Small intestine (tissue), 16 donors: ENCODE measurements at places on chromosomes 4 and X.
A peak's percentile ranks its signal among the peaks of the same experiment; 100 is the strongest.

DNA sequence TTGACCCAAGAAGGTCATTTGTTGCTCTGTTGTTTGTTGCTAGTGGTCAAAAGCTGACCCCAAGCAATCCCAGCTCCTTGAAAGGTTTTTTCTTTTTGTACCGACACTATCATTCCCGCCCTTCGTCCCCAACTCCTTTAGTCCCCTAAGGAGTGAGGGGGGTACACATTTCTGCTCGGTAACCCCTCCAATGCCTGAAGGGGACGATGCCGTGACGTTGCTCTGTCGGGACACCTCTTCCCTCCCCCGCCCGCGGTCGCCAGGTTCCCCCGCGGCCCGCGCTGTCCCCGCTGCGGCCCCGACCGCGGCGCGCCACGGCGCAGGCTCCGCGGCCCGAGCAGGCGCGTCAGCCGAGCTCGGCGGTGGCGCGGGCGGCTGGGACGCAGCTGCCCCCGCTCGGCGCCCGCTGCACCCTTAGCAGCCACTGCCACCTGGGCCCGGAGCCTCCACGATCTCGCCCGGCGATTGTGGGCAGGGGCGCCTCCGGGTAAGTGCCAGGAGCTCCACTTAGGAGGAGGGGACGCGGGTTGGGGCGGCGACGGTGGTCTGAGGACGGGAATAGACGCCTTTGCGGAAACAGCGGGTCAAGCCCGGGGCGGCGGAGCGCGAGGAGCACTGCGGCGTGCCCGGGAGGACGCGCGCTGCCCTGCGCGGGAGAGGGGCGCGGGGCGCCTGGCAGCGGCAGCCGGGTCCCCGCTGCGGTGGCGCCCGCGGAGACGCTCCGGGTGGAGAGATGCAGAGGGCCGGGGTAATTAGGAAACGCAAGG is at the start of gene GLRB:
TSS of gene GLRB (plus strand) at position 340 of the 767 bp plus-strand sequence. CDS start 1,875 bp downstream, outside the sequence.
- peak; percentile 63 for DNase-seq

DNA sequence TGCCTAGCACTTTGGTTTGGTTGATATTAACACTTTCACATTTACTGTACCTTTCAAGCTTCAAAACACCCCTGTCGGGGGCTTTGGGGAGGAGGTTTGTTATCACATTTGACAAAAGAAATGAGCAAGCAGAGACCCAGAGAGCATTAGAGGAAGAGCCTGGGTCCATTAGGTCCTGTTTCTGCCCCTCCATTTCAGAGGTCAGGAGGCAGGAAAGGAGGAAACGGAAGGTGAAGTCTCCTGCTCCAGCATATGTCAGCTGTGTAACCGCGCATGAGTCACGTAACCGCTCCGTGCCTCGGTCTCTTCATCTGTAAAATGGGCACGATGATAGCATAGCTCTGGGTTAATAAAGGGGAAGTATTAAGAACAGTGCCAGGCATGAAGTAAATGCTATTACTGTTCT is 201.9 kb upstream of the BCOR start:
- no peak for DNase-seq

DNA sequence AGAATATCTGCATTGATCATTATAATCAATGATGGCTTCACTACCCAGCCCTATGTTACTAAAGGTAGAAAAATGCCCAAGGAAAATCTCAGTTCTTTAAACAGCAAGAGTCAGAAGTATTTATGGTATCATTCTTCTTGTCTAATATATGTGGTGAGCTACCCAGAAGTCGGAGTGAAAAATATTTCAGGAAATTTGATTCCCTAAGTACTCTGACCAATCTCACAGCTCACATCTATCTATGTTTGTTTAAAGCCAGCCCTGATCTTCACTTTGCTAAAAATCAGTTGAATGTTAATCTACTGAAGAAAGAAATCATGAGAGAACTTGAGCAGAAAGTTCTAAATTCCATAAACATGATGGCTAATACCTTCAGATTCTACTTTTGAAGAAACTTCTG is 522.9 kb upstream of the SLIT2 start:
- no peak for DNase-seq

GRCh38 chr4:152063621-152064240 is 302.9 kb upstream of the GATB start:
- peak; percentile 40 for DNase-seq

DNA sequence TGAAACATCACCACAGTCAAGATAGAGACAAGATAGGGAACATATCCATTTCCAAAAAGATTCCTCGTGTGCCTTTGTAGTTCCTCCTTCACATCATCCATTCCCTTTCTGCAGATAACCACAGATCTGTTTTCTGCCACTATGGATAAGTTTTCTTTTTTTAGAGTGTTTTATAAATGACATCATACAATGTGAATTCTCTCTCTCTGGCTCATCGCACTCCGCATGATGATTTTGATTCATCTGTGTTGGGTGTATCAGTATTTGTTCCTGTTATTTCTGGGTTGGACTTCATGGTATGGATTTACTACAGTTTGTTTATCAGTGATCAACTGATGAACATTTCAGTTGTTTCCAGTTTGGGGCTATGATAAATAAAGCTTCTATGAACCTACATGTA is 23.2 kb upstream of the ANXA3 start:
- DNase-seq = no peak

DNA sequence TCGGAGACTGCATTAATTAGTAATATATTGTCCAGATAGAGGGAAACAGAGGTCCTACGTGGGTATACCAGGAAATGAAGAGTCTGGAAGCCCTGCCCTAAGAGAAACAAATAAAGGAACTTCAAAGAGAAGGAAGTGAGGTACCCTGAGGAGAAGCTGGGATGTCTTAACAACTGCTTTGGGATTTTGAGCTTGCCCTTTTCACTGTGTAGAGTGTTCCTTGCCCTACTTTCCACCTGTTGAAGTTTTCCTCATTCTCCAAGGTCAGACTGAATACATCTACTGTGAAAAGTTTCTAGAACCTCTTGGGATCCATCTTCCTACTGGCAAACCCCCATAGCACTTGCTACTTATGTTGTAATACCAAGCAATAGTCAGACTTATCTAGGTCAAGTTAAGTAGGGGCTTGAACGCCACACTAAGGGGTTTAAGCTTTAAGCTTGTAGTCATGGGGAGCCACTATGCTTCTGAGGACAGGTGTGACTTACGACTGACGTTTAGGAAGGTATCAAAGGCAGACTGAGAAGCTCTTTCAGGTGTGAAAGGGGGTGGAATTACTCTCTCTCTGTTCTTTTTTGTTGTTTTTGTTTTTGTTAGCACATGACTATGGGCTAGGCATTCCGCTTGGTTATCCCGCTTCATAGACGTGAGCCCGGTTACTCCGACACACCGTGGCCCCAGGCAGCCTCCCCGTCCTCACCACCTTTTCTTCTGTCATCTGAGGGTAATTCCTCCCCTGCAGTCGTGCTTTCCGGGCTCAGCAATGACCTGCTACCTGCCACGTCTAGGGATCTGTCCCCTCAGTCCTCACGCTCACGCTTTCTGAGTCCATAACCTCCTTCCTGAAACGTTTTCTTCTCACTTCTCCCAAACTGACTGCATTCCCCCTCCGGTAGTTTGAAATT is 959 bp upstream of the REST start:
- peak; percentile 42 for DNase-seq

DNA sequence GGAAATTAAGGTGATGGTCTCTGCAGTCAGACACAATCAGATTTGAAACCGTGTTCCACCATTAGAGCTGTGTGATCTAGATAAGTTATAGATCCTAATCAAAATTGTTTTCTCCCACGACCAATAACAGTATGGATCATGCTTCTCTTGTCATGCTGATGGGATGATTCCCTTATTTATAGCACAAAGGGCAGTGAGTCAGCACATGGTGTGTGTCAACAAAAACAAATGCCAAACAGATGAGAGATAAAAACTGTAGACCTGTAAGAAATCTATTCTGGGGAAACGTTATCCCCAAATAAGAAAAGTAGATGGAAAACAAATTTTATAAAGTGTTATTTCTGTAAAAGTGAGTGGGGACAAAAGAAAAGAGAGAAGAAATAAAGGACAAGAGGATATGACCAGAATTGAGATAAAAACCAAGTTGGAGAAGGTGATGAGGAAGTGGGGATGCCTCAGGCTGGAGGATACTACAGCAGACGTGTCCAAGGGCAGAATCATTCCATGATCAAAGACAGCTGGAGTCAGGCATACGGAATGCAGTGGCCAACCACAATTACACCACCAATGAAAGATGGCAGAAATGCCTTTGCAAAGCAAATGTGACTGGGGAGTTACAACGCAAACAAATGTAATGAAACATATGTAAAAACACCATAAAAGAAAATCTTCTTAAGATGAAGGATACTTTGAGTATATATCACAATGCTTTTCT is 377.8 kb upstream of the PRKX start:
- no peak for DNase-seq

GRCh38 chr4:169252339-169253112 is 18.2 kb downstream of the SH3RF1 start:
- no peak for DNase-seq

GRCh38 chr4:173273941-173274340 is 60.2 kb downstream of the HMGB2 start:
- DNase-seq = no peak

DNA sequence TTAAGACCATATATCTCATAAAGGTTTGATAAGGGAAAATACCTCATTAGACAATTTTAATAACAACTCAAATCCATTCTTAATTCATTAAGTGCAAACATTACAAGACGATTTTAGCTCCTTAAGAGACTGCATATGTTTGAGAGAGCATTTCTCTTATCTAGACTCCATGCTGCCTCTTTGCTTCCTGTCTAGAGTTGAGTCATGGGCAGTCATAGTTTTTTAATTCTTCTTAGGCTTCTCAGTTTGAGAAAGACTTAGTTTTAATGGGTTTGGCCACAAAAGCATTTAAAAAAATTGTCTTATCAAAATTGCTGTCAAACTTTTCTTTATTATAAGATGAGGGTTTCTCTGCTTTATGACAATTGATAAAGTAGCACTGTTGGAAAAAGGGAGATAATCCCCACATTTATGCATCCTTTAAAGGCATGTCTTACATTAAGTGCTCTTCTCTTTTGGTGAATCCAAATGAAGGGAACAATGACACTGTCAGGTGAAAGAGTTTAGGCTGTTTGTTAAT is 713.4 kb downstream of the PCDH18 start:
- DNase-seq = no peak

- DNase-seq = no peak
Observed at GRCh38 chr4:88077911-88078524, 70.6 kb downstream of the PKD2 start.

- no peak for DNase-seq
Observed at GRCh38 chrX:149948016-149948415, 9.7 kb upstream of the EOLA2 start.

DNA sequence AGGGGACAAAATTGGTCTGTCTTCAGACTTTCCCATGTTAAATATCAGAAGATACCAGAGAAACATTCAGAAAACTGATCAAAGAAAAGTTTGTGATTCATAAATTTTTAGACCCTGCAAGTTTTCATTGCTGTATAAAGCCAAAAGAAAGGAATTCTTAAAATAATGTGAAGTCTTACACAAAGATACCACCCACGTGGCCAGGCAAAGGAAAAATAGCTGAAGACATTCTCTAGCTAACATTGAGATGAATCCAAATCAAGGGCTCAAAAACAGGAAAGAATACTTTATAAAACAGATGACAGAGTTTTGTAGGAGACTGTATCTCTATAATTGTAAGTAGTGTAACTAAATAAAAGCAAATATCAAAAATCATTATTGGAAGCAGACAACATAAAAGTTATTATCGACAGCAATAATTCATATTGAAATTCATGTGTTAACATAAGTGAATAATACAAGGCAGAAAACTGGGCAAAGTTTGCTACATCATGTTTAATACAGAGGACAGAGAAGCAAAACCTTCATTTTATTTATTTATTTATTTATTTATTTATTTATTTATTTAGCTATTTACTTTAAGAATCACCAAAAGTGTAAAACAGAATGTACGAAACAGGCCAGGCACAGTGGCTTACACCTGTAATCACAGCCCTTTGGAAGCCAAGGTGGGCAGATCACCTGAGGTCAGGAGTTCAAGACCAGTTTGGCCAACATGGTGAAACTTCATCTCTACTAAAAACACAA is 204.6 kb upstream of the SLIT2 start:
- DNase-seq = no peak

DNA sequence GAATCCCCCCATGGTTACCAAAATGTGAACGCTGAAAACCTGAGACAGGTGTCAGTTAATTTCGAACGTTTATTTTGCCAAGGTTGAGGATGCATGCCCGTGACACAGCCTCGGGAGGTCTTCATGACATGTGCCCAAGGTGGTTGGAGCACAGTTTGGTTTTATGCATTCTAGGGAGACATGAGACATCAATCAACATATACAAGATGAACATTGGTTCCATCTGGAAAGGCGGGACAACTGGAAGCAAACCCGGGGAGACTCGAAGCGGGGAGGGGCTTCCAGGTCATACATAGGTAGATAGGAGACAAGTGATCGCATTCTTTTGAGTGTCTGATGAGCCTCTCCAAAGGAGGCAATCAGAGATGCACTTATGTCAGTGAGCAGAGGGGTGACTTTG is 11.0 kb upstream of the SH3BP2 start:
- DNase-seq = no peak

GRCh38 chr4:159227984-159228383 is 125.1 kb downstream of the RAPGEF2 start:
- DNase-seq = peak; percentile 89

DNA sequence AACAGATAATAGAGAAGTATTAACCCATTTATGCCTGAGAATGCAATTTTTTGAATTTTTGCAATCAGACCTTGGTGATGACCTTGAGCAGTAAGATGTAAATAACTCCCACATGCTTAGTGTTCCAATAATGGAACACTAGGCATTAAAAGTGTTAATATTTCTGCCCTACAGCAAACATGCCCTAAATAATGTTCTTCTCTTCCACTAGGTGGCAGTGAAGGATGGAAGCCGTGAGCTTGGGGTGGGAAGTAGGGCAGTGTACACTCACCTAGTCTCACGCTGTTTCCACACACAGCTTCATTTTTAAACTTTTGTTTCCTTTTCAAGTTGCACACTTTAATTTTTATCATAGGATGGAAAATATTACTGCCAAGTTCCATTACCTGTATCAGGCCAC is 613.1 kb upstream of the HS3ST1 start:
- peak; percentile 8 for DNase-seq
